EH (cell line): ENCODE measurements at places on chromosomes 11 and 22.

DNA sequence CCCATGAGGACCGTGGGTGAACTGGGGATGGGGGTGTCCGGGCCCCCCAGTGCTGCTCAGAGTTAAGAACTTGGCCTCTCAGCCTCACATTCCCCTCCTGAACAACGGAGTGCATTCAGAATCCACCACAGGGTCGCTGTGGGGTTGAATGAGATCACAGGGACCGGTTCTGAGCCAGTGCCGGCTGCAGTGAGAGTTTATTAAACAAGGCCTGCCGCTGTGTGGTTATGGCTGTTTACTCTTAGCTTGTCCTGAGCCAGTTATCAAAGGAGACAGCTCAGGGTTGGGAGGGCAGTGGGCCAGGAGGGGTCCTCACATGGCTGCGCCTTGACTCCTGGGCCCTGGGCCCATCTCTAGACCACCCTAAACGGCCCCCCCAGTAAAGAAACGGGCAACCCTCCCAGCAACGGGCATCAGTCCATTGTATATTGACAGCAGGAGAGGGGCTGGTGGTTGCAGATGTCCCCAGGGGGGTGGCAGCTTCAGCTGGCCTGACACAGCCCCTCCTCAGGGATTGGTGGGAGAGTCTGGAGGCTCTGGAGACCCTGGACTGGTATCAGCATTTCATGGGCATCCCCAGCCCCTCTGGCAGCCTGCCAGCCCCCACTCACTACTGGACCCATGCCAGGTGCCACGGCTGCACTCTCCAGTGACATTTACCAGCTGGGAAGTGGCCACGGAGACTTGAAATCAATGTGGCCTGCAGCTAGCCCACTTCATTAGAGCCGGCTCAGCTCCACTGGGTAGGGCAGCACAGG lies 15.1 kb upstream of the CABP7 start:
- peak; percentile 41 for DNase-seq

- DNase-seq = no peak
Observed at GRCh38 chr22:23773483-23774113, 949 bp downstream of the MMP11 start.

- DNase-seq = no peak
Observed at GRCh38 chr11:61795459-61795858, 2.7 kb downstream of the FEN1 start.

- DNase-seq = peak; percentile 89
Observed at GRCh38 chr11:79244241-79244772, 196.5 kb downstream of the TENM4 start.

DNA sequence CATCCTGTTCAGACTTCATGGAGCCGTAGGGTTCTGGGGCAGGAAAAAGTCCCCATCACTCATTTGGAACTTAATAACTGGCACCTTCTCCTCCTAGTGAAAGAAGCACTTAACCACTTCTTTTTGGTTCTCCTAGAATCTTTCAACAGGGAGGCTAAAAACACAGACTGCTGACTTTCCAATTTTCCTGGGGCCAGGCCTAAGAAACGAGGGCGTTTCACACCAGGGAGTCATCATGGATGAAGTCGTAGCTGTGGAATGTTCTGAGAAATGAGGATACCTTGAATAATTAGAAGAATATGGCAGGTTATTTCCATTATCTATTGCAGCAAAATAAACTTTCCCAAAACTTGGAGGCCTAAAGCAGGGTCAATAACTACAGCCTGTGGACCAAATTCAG lies 26.0 kb upstream of the API5 start:
- no peak for DNase-seq

DNA sequence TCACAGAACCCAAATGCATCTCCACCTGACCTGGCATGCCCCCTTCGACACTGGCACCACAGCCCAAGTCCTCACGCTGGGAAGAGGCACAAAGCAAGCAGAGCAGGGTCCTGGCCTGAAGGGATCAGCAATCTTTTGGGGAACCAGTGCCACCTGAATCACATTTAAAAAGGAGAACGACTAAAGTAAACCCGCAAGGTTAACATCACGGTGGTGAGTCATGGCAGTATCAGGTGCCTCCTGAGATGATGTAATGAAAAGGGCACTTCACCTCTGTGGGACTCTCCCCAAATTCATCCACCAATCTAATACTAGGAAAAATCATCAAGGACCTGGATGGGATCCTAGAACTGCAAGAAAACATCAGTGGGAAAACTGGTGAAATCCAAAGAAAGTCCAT lies 44.9 kb downstream of the PACSIN2 start:
- DNase-seq = no peak

- DNase-seq = no peak
Observed at GRCh38 chr11:15845261-15845660, 511.1 kb downstream of the SOX6 start.

- no peak for DNase-seq
Observed at GRCh38 chr11:85652786-85653447, 5.2 kb downstream of the TMEM126A start.

GRCh38 chr11:45473341-45473895 lies 187.3 kb upstream of the SYT13 start:
- no peak for DNase-seq

GRCh38 chr11:121766166-121766565 lies 313.4 kb upstream of the SORL1-AS1 start:
- DNase-seq = no peak

DNA sequence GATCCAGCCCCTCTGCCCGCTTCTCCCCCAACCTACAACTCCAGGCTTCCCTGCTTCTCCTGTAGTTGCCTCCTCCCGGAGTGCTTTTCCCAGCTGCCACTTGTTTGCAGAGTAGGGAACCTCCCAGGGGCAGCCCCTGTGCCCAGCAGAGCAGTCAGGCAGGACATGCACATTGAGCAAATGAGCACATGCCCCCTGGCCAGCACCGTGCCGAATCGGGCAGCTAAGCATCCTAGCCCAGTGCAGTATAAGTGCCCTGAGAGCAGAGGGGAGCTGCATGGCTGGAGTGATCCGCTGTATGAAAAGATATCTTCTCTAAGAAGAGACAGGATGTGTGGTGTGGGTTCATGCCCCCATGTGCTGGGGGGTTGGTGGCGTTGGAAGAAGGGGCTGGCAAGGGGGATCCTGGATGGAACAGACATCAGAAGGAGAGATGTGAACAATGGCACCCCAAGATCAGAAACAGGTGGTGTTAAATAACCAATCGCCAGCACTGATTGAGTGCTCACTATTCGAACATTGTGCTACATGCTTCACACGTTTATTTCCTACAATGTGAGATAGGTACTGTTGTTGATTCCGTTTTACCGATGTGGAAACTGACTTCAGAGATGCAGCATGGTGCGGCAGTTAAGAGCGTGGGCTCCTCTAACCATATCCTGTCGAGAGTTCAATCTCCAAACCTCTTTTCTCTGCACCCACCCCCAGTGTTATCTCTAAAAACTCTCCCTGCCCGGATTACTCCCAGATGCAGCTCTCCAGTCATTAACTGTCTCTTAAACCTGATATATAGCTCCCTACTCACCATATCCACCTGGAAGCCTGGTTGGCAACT lies 1.2 kb downstream of the AIP start:
- DNase-seq = no peak

DNA sequence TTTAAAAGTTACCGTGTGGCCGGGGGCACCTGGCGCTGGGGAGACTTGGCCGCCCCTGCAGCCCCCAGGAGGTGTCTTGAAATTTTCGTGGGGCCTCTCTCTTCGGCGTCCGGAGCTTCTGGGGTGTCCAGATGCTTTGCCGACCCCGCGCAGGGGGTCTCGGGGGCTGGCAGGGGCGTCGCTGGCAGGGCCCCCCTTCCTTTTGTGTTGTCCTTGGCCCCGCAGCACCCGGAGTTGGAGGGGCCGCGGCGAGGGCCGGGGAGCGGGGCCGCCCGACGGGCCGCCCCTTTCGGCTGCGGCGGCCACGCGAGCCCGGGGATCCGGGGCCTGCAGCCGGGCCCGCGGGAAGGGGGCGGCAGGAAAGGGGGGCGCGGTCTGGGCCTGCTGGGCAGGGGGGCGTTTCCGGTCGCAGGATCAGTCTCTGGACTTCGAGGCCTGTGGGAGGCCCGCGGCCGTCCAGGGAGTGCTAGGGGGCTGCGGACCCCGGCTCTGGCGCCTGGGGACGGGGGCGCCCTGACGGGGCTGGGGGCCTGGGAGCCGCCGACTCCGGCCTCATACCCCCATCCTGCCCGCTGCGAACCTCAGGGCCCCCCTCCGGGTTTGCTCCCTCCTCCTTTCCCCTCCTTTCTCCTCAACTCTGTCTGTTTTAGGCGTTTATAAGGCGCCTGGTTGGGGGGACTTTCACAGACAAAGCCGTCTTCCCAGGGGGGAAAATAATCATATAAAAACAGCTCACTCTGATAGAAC lies 869 bp downstream of the ZC3H7B start:
- DNase-seq = peak; percentile 24

DNA sequence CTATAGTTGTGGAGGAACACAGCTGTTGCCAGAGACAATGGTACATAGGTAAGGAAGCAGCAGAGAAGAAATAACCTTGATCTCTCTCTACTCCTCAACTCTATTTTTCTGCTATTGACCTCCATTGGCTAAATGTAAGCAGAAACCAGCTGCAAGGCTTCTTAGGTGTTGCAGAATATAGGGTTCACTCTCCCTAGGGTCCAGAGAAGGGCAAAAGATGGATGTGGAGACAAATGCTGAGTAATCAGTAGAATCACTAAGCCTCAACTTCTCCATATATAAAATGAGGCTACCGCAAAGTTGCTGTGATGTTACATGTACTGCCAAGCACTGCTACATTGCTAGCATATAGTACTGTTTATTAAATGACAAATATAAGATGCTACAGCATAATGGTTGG lies 120.6 kb downstream of the PDE3B start:
- DNase-seq = no peak

DNA sequence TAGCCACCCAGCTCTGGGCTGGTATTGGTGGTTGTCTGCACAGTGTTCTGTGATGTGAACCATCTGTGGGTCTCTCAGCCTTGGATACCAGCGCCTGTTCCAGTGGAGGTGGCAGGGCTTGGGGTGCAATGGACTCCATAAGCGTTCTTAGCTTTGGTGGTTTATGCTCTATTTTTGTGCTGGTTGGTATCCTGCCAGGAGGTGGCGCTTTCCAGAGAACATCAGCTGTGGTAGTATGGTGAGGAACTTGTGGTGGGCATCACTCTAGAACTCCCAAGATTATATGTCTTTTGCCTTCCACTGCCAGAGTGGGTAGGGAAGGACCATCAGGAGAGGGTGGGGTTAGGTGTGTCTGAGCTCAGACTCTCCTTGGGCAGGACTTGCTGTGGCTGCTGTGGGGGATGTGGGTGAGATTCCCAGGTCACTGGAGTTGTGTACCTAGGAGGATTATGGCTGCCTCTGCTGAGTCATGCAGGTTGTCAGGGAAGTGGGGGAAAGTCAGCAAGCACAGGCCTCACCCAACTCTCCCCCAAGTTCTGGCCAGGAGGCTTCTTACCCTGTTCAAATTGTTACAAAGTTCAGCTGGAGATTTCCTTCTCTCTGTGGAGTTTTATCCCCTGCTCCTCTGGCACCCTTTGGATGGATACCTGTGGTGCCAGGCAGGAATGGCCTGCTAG lies 47.2 kb downstream of the MRGPRX2 start:
- DNase-seq = no peak

DNA sequence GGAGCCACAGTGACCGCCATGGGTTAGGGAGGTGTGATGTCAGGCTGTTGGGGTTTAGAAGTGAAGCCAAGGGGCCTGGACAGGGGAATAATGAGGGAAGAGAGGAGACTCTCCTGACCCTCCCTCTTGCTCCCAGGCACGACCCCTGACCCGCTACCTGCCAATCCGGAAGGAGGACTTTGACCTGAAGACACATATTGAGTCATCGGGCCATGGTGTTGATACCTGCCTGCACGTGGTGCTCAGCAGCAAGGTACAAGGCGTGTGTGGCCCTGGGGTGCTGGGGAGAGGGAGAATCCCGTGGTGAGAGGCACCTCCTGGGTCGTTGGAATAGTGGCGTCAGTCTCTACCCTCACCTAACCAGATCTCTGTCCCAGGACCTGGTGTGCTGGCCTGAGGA lies 29.5 kb downstream of the TREH start:
- no peak for DNase-seq

DNA sequence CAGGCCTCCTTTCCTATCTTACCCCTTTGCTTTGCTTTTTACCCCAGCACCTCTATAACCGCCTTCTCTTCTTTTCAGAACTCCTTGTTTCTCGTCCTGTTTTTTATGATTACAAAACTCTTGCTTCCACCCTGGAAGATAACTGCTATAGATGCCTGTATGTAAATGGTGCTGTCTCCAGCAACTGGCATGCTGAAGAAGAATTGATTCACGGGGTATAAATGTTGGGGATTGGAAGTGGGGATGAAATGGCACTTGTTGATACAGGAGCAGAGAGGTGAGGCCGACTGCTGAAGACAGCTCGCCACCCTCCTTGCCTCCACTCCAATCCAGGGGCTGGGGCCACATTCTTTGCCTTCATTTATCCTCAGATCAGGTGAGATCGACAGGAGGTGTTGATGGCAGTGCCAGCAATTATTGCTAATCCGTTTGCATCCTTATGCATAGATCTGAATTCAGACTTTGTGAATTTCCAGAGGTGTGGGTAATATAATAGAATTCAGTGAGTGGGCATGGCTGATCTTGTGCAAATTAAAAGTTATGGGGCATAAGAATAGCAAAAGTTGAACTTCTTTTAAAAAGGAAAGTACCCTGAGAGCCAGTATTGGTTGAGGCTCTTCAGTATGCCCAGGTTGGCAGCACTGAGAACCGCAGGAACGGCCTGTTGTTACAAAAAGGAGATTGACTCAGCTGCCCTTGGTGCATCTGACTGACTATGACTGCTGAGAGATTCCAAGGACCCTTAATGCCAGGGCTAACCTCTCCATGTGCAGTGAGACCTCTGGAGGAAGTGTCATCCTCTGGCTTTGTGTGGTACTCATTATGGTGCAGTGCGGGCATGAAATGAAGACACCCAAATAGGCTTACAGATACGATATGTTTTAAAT lies 5.3 kb downstream of the NEAT1 start:
- peak; percentile 82 for DNase-seq

- DNase-seq = no peak
Observed at GRCh38 chr11:13082588-13082987, 73.5 kb downstream of the RASSF10 start.

DNA sequence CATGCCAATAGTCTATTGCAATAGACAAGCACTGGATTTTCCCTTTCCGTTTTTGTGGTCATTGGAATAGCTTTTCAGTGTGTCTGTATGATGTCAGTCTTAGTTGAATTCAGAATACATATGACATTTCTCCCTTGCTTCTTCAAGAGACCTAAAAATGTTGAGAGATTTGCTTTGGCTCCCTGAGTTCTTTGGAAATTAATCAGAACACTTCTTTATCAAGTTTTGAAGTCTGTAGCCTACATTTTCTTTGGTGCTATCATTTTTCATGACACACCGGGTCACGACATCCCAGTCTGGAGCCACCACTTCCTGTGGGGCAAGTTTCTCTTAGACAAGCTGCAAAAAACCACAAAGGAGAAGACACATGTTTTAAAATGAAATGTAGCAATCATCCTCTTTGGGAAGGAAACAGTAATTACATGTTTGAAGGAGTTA lies 847.1 kb downstream of the OPCML start:
- peak; percentile 94 for DNase-seq

- peak; percentile 25 for DNase-seq
Observed at GRCh38 chr11:44814881-44815592, 88.3 kb downstream of the TSPAN18 start.
